Activated CD4-positive, CD25-positive, alpha-beta regulatory T cell (primary cell): ENCODE measurements at places on chromosomes 3 and 15.

DNA sequence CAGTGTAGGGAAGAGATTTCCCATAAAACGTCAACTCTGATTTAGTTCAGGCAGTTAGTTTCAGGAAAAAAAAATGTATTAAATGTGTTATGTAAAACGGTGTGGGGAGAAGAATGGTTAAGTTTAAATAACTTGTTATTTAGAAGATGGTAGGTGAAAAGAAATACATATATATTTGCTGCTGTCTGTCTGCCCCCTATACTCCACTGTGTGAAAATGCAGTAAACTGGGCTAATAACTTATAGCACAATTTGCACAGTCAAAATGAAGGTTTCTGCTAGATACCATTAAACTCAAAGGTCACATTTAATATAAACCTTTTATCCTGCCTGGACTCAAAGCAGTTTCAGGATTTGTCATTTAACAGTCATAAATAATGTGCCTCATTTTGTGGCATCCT is 515.0 kb downstream of the FGF12 start:
- DNase-seq = no peak

DNA sequence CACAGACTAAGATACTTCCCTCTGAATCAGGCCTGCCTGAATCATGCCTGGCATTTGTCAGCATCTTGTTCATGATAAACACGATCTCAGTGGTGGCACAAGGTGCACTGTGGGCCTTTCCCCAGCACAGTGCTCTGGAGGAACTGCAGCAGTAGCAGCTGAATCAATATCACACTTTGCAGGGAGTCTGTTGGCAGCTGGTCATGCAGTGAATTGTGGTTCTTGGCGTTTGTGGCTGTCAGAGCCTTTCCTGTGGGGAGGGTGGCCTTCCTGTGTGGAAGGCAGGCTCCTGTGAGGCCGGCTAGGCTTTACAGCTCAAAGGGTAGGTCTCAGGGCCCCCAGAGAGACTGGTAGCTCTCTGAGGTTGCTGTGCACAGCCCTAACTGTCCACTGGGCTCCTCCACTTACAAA is 54.4 kb upstream of the TLE3 start:
- no peak for DNase-seq

GRCh38 chr15:92833106-92833433 is 67.1 kb upstream of the CHD2 start:
- DNase-seq = no peak

- no peak for DNase-seq
Measured at GRCh38 chr3:15657016-15657415, 55.5 kb downstream of the BTD start.

GRCh38 chr3:67529915-67530314 is 124.5 kb downstream of the SUCLG2 start:
- DNase-seq = no peak

DNA sequence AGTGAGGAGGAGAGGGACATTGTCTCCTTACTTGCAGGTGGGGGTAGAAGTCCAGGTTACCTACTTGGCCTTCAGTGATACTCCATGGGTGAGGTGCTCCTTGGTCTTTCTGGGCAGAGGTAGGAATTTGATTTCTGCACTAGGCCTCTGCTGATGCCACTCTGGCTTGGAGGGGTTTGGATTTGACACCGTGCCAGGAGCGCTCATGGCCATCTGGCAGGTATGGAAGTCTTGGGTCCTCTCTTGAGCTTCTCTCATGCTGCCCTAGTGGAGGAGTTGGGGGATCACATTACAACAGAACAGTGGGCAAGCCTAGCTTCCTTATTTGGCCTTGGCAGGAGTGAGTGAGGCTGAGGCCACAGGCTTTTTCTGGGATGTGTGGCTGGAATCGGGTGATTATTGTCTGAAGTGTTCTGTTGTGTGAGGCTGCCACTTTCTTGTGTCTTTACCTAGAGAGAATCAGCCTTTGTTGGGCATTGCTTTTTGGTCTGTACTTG is 525.0 kb downstream of the GABRG3 start:
- DNase-seq = no peak

DNA sequence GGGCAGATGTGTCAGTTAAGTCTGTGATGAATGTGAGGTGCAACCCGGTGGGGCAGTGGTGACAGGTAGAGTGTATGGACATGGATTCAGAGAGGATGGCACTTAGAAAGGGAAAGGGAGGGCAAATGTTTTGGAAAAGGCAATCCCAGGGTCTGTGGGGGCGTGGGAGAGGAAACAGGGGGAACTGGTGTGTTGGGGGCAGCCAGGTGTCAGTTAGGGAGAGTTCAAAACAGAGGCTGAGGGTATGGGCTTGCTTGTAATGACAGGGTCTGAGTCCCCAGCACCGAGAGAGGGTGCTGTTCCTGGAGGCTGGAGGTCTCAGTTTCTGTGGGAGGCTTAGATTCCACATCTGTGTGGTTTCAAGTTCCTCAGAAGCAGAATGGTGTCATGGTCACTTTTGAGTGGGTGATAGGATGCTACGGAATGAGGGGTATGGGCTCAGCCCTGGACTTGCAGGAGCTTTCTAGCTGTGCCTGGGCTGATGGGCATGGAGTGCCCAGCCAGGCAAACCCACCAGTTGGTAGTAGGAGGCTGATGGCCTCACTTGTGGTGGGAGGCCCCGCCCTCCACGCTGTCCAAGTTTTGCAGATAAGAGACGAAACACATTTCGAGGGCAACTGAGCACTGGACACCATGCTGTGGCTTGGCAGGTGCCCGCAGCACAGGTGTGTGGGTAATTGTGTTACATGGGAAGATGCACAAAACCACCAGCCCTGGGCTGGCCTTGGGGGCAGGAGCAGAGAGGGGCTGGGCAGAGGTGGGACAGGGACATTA is 209.4 kb downstream of the RPLP1 start:
- no peak for DNase-seq

- DNase-seq = no peak
Measured at GRCh38 chr15:48712546-48712945, 67.0 kb upstream of the FBN1 start.

DNA sequence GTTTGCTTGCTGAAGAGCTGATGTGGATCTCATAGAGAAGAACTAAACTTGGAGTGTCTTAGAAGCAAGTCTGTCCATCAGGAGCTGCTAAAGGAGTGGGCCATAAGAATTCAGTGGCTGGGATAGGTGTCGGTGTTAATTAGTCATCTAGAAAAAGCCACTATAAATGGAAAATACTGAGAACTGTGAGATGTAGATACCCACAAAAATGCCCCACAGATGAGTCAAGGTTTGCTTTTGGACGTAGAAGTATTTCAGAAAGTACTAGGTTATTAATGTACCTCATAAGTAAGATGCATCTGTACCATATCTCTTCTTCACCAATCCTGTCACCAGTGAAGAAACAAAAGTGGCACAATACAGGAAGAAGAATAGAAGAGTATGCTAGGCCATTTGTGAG is 530.9 kb upstream of the TGFBR2 start:
- no peak for DNase-seq

GRCh38 chr3:123723522-123724168 is 138.8 kb upstream of the HACD2 start:
- DNase-seq = no peak

DNA sequence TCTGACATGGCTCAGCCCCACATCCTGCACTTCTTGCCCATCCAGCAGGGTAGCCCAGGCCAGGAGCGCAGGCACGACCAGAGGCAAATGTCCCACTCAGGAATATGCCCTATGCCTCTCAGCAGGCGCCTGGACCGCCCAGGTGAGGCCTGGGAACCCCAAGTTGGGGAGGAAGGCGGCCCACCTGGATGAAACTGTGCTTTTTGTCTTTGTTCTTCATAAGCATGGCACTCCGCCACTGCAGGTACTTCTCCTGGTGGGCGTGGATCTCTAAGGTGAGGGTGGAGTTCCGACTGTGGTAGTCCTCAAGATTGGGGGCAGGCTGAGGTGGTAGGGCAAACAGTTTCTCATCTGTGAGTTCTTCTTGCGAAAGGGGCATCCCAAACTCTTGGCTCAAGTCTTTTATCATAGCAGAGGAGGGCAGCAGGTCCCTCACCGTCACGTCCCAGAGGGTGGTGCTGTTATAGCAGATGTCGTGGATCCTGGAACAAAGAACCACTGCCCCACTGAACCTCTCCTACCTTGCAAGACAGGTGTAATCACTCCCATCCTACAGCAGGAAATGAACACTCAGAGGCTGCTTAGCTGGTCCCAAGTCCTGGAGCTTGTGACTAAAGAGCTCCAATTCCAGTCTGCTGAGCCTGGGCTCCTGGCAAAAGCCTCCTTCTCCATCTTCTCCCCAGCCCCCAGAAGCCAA is 53.2 kb downstream of the ACAD9 start:
- no peak for DNase-seq

- DNase-seq = no peak
Measured at GRCh38 chr3:47394140-47394870, 13.5 kb downstream of the PTPN23 start.

- DNase-seq = no peak
Measured at GRCh38 chr15:81056304-81056703, 55.6 kb downstream of the TLNRD1 start.

DNA sequence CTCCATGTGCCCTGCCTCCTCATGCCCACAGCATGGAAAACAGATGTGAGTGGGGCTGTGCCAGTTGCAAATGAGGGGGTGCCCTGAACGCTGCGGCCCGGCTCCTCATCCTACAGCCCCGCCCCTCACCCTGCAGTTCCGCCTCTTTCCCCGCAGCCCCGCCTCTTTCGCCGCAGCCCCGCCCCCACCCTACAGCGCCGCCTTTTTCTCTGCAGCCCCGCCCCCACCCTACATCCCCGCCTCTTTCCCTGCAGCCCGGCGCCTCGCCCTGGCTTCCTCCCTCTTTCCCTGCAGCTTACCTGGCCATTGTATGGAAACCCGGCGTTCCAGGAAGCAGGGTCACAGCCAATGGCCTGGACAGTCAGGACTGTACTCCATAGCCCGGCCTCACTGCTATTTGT is 284.9 kb downstream of the TLE3 start:
- DNase-seq = no peak

DNA sequence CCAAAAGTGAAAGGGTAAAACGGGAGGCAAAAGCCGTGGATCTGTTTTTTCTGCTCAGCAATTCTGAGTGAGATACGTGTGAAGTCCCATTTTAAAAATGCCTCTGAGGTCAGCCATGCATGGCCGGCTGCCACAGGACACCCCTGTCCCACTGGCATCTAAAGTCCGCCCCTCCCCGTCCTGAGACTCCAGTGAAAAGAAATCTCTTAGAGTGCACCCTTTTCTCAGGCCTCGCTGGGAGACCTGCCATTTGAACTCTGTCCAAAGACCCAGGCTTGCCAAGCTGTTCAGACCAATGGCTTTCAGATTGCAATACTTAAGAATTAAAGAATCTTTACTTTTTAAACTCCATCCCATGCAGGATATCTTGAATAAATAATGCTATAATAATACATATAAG is 61.0 kb upstream of the SLC24A5 start:
- no peak for DNase-seq

GRCh38 chr15:80560601-80561400 is 134.3 kb upstream of the ABHD17C start:
- DNase-seq = no peak

GRCh38 chr15:95394186-95395067 is 936.1 kb upstream of the NR2F2 start:
- DNase-seq = no peak

GRCh38 chr15:75836959-75837334 is 6.3 kb upstream of the UBE2Q2 start:
- DNase-seq = no peak

GRCh38 chr3:113285741-113286140 is 74.4 kb downstream of the BOC start:
- DNase-seq = no peak

GRCh38 chr3:171328419-171329082 is 131.7 kb downstream of the TNIK start:
- no peak for DNase-seq

DNA sequence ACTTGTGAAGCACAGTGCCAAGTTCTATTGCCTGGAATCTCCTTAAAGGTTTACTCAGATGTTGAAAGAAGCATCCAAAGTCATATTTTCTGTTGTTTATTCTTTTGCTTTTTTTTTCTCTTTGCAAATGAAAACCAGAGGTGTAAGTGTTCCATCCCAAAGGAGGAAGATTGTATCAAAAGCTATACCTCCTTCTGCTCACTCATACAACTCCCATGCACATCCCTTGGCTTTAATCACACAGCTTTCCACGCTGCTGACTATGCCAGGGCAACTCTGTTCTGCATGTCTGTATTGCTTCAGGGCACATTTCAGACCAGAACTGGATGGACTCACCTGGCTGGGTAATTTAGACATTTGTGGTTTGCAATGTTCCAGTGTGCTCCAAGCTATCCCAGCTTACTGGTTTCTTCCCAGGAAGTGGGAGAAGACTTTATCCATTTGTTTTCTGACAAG is 399.6 kb upstream of the TBL1XR1 start:
- no peak for DNase-seq

GRCh38 chr3:59367150-59367549 is 317.3 kb upstream of the CFAP20DC start:
- no peak for DNase-seq

GRCh38 chr15:68635141-68635540 is 56.3 kb downstream of the CORO2B start:
- DNase-seq = no peak

- no peak for DNase-seq
Measured at GRCh38 chr3:183980403-183980802, 37.3 kb downstream of the ABCC5 start.

- no peak for DNase-seq
Measured at GRCh38 chr3:119380697-119381096, 82.7 kb downstream of the TMEM39A start.

DNA sequence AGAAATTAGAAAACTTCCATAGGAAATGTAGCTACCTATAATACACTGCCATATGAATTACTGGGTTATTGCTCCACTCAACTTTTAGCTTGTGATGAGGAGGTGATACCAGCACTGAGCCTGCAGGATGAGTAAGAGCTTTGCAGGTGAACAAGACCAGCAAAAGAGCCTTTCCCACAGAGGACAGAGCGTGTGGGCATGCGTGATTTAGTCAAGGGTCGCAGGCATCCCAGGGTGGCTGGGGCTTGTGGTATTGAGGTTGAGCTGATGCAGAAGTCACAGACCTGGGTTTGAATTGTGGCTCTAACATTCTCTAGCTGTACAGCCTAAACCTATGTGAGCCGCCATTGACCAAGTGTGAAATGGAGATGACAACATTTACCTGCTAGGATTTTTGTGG is 5.6 kb downstream of the NRROS start:
- DNase-seq = no peak

DNA sequence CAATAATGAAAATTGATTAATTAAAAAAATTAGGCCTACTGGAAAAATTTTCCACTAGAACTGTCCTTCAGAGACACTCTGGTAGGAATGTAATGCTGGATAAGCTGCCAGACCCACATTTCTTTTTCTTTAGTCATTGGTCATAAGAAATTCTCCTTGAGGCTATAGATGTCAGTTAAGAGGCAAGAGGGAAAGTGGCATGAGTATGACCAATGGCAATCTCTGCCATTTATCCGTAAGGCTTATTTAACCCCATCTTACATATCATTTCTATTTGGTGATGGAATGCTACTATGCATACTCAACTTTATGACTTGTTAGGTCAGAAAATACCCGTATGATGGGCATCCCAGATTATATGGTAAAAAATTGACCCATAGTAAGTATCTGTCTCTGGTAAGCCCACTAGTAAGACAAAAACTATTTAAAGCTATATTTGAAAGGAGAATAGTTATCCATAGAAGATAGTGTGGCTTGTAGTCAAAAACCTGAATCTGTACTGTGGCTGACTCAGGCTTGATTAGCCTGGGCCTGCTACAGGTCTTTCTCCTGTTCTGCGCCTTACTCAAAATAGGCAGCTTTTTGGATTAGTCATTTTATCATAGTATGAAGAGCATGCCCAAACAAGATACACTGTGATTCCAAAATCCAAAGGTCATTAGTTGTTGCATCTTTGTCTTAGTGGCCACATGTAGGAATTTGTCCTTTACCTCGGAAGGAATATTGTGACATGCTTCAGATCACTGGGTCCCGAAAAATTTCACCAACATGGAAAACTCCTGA is 314.7 kb downstream of the PYDC2 start:
- DNase-seq = no peak

GRCh38 chr3:25855266-25855784 is 65.4 kb downstream of the OXSM start:
- no peak for DNase-seq
